Left forelimb (tissue), 1 donor: ENCODE measurements at places on chromosomes 2 and 18.
A peak's percentile ranks its signal among the peaks of the same experiment; 100 is the strongest.

GRCh38 chr2:208315081-208315788 is 49.2 kb downstream of the PIKFYVE start:
- no peak for DNase-seq

GRCh38 chr18:14974576-14974975 is 226.6 kb downstream of the ANKRD30B start:
- DNase-seq: no peak

DNA sequence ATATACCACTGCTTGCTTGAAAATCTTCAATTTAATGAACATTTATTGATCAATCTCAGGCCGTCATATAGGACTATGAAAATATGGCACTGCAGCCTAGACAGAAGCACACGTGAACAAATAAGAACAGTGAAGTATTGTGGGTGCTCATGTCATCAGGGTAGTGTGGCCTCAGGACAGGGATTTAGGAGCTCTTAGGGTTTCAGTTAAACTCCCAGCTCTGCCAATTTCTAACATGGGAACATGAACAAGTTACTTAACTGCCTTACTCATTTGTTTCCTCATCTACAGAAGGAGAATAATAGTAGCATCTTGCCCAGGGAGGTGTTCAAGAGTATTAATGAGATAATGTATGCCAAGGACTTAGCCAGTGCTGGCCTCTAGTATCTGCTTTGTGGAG is 146.0 kb upstream of the MAP3K20 start:
- no peak for DNase-seq

- DNase-seq: no peak
Observed at GRCh38 chr18:850960-851359, 38.9 kb upstream of the YES1 start.

GRCh38 chr18:23723121-23723520 is 33.9 kb downstream of the LAMA3 start:
- no peak for DNase-seq

- no peak for DNase-seq
Observed at GRCh38 chr2:132374961-132375360, 41.6 kb upstream of the GPR39 start.

DNA sequence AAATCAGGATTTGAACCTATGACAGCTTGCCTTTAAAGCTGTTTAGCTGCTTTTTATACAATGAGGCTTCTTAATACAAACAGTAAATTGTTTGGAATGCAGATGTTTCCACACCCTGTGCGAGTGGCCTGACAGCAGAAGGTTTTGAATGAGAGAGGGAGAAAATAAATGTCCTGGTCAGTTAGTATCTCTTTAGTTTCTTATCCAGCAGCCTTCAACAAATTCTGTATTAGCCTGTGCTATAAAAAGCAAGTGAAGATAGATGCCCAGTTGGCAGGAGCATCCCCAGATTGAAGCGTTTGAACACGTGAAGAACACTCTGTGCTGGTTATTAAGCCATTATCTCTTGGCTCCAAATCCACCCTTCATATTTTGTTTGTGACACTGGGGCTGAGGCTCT is 70.6 kb downstream of the CERS6 start:
- DNase-seq: no peak

DNA sequence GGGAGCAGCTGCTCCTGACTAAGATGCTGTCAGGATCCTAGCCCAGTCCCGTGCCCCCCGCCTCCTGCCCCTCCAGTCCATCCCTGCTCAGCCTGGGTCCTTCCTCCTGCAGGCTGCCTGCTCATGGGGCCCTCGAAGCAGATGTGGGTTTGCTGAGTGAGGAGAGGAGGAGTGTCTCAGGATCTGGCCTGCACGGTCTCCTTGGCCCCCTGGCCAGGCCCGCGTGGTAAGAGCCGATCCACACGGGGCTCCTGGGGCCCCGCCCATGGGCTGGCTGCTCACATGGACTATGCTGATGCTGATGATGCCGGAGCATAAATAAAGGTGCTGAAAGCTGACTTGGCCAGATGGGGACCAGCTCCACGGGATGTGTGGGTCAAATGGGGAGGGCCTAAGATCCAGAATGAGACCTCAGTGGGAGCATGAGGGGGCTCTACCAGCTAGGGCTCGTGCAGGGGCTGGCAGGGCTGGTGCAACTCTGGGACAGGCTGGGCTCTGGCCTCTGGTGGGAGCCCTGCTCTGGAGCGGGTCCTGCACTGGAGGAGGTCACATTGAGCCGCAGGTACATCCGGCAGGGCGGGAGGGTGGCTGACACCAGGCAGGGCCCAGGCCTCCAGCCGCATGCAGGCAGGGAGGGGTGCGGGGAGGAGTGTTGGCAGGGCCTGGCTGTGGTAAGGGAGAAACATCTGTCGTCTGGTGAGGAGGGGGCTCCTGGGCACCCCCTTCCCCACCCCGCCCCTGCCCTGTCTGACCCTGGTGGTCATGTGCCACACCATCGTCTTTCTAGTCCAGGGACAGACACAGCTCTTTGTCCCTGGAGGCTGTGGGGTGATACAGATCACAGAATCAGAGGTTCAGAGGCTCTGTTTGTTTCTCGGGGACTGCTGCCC is 275.3 kb upstream of the HDAC4 start:
- DNase-seq: peak; percentile 56

- DNase-seq: no peak
Observed at GRCh38 chr2:172182624-172183023, 79.9 kb upstream of the DLX2 start.

DNA sequence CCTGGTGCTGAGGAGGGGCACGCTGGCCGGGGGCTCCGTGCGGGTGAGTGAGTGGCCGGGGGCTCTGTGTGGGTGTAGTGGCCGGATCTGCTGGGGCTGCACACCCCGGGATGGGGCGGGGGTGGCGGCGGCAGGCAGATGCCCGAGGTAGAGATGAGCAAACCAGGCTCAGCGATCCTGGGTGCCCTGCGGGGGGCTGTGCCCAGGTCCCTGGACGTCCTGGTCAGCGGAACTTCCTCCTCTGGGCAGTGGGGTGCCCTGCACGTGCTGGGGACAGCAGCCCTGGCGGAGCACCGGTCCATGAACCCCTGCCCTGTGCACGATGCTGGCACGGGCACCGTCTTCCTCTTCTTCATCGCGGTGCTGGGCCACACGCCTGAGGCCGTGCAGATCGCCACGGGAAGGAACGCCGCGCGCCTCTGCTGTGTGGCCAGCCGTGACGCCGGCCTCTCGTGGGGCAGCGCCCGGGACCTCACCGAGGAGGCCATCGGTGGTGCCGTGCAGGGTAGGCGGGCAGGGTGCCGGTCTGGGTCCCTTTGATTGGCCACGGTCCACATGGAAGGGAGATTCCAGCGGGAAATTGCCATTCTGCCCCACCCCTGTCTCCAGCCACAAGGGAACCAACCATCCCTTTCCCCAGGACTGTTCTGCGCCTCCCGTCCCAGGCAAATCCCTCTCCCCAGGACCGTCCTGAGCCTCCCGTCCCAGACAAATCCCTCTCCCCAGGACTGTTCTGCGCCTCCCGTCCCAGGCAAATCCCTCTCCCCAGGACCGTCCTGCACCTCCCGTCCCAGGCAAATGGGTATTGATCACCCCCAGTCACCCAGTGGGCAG is 5.9 kb downstream of the NEU4 start:
- no peak for DNase-seq
